Ovary (tissue), 10 donors: ENCODE measurements at places on chromosomes 4 and X. TPM values are rescaled to one million over a fixed set of nuclear protein-coding genes. Genes with fewer than 3 reads are reported as not detected.

DNA sequence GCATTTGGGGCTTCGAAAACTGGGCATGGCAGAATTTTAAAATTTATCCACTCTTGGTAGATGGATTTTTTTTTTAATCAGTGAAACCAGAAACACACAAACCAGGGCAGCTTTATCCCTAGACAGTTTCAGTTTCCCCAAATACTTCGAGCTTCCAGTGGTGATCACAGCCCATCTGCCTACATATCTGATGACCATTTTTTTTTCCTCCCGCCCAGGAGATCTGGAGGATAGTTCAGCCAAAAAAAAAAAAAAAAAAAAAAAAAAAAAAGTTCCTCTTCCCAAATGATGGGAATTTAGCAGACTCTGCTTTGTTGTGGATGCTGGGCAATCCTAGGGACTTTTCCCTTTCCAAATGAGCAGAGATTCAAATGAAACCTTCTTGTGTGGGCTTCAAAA lies 1.0 kb upstream of the TBC1D9 start:
- no peaks in the 10 kb centered on the region for H3K36me3 ChIP-seq
- H3K4me1 ChIP-seq, result no peaks in the 10 kb centered on the region
- H3K4me3 ChIP-seq, result peak overlapping the region; percentile 69

DNA sequence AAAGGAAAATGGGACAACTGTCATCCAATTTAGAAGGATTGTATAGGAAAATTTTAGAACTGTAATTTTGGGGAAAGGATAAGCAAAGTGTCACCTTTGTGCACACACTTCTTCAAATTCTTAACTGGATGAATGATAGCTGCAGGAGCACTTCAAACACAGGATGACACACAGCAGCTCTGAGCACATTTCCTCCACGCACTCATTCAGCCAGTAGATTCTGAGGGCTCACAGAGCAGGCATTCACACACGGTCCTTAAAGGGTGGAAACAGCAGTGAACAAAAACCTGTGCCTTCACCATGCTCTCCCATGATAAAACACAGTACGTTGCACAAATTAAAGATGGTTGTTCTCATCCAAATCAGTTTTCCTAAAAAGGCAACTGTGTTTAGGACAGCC lies 38.5 kb upstream of the KLF3 start:
- H3K4me3 ChIP-seq, result no peak overlapping the region
- peaks cover 1% of the 10 kb centered on the region for H3K4me1 ChIP-seq
- no peak overlapping the region for H3K27ac ChIP-seq
- no peaks in the 10 kb centered on the region for H3K36me3 ChIP-seq

GRCh38 chr4:184376126-184376838 lies 98.1 kb downstream of the IRF2 start:
- no peak for DNase-seq
- H3K27ac ChIP-seq, result no peak overlapping the region
- no peaks in the 10 kb centered on the region for H3K36me3 ChIP-seq
- peaks cover 6% of the 10 kb centered on the region for H3K4me1 ChIP-seq

GRCh38 chrX:136162827-136163570 lies 15.7 kb downstream of the FHL1 start:
- DNase-seq, result peak; percentile 61
- peaks cover 2% of the 10 kb centered on the region for H3K4me1 ChIP-seq
- H3K27me3 ChIP-seq, result no peaks in the 10 kb centered on the region
- no peak overlapping the region for H3K4me3 ChIP-seq
- no peaks in the 10 kb centered on the region for H3K36me3 ChIP-seq

DNA sequence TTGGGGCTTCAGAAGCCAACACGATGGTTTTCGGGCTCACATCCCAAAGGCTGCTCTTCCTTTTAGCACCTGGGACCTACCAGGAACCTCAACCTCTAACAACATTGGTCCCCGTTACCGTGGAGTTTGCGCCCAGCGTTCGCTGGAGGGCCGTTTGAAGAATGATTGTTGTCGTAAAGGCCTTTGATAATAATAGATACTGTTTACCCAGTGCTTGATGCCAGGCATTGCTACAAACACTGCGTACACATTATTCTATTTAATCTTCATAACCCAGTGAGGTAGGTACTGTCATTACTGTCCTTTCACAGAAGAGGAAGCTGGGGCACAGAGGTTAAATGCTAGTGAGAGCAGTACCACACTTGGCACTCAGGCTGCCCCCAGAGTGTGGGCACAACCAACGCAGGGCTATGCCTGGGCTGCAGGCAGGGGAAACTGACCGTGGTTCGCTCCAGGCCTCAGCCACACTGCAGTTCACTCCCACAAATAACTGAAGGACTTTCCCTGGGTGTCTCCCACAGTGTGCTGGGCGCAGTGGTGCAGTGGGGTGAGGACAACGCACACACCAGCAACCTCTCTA lies 1.0 kb upstream of the ACSL1 start:
- H3K27me3 ChIP-seq, result no peaks in the 10 kb centered on the region
- peak overlapping the region; percentile 54 for H3K4me3 ChIP-seq

GRCh38 chr4:182741914-182742313 lies 175.3 kb downstream of the DCTD start:
- DNase-seq, result no peak
- no peak overlapping the region for H3K27ac ChIP-seq
- no peak overlapping the region for H3K4me3 ChIP-seq
- no peaks in the 10 kb centered on the region for H3K36me3 ChIP-seq

DNA sequence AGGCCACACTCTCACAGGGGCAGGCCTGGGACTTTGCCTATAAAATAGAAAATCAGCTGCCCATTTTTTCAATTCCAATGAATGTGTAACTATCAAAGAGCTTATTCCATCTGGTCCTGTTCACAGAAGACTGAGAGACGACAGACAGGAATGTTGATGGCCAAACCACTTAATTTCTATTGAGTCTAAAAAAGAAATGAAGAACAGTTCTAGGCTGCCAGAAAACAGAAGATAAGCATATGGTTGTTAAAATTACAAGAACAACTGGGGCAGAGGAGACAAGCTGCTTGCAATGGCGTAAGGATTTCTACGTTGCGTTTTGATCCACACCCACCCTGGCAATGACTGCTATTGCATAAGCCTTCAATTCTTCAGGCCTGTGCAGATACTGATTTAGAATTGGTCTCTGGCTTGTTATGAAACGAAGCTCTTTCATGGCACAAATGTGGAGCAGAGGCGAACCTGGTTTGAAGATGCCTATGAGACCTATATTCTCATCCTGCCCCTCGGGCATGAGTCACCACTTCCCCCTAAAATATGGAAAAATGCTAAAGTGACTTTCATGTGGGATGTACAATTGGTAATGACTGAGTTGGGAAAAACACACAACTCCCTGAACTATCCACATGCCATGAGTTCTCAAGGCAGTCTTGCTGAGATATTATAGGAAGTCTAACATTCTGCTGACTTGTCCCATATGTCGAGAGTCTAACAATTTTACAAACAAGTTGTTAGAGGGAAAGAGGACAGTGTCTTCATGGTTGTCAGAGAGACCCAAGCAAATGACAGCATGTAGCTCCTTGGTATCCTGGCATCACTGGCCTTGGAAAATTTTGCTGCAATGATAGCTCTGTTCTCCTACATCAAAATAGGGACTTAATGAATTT lies 37.9 kb upstream of the SORBS2 start:
- no peaks in the 10 kb centered on the region for H3K36me3 ChIP-seq
- no peak for DNase-seq
- H3K27ac ChIP-seq, result no peak overlapping the region
- H3K4me3 ChIP-seq, result no peak overlapping the region
- no peaks in the 10 kb centered on the region for H3K27me3 ChIP-seq
- no peaks in the 10 kb centered on the region for H3K4me1 ChIP-seq

The USP9X gene
- 14.2 TPM for polyA plus RNA-seq

The INTU gene
- 5.5 TPM for polyA plus RNA-seq

The RHOXF1 gene
- not detected for polyA plus RNA-seq

The FBXL5 gene
- 68.8 TPM for polyA plus RNA-seq

The RHOXF2 gene
- polyA plus RNA-seq, result not detected

The FREM3 gene
- polyA plus RNA-seq, result not detected
